Stimulated activated CD4-positive, alpha-beta T cell treated with anti-CD3 and anti-CD28 coated beads, Interleukin-4, amount 100 ng/mL, for 4 hours (primary cell): ENCODE measurements at places on chromosomes 1 and 21.

- DNase-seq, result no peak
Observed at GRCh38 chr21:32958288-32959002, 67.3 kb upstream of the OLIG2 start.

GRCh38 chr1:227728892-227729143 lies 6.3 kb downstream of the JMJD4 start:
- DNase-seq, result no peak

DNA sequence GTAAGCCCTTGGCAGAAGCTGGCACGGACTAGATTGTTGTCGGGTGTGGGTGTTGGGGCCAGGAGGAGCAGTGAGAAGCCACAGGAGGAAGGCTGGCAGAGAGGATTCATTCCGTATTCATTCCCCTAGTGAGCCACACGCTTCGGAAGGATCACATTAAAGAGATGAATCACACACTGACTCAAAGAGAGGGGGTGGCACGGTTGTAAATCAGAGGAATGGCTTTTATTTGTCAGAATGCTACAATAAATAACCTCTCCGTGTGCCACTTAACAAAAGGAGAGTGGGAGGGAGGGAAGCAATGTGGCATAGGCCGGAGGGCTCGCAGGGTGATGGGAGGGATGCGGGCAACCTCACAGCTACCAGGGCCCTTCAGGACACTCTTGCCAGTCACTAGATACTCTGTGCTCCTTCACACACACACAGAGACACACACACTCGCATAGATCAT lies 135.5 kb downstream of the HIVEP3 start:
- DNase-seq, result peak; percentile 68

GRCh38 chr1:212098310-212098709 lies 62.8 kb downstream of the DTL start:
- DNase-seq, result no peak

GRCh38 chr1:228166170-228166936 lies 749 bp downstream of the IBA57 start:
- DNase-seq, result peak; percentile 49

- no peak for DNase-seq
Observed at GRCh38 chr1:83849191-83850061, 149.5 kb downstream of the TTLL7 start.

GRCh38 chr21:16538405-16538804 lies 808.6 kb downstream of the USP25 start:
- no peak for DNase-seq

DNA sequence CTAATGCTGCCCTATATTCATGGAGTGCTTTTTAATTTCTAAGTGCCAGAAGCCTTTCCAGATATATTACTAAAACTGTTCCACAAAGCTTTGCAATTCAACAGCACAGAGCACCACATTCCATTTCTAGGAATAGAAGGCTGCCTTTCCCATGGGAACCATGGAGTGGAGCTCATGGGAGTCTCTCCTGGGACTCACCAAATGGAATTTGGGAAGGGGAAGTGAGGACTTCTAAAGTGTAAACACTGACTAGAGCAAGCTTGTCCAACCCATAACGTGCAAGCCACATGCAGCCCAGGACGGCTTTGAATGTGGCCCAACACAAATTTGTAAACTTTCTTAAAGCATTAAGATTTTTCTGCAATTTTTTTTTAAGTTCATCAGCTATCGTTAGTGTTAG lies 190.4 kb upstream of the TNR start:
- DNase-seq, result no peak

GRCh38 chr1:47420547-47420946 lies 4.5 kb downstream of the FOXE3 start:
- DNase-seq, result no peak

DNA sequence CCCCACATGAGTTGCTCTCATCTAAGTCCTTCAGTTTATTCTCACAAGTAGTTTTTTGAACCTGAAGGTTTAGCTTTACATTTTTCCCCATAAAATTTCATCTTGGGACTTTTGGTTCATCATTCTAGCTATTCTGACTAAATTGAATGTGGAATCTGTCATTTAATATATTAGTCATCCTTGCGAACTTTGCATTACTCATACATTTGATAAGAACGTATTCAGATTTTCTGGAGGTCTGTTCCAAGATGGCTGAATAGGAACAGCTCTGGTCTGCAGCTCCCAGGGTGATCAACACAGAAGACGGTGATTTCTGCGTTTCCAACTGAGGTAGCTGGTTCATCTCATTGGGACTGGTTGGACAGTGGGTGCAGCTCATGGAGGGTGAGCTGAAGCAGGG lies 59.8 kb upstream of the CSF1 start:
- DNase-seq, result no peak

DNA sequence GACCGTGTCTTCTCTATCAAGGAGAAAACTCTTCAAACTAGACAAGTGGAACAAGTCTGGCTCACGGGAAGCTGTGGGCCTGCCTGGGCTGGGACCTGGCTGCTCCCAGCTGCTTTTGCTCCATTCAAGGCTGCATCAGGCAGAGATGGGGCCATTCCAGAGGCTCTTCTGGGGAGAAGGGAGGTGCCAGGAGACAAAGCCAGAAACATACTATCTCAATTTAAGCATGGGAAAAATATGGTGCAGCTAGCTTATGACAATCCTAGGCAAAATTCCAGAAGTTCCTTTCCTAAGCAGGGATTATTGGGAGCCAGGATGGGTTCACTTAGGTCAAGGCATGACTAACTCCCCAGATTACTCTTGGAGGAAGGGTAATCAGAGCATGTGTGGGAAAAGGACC lies 90.8 kb upstream of the SLC2A1 start:
- no peak for DNase-seq

DNA sequence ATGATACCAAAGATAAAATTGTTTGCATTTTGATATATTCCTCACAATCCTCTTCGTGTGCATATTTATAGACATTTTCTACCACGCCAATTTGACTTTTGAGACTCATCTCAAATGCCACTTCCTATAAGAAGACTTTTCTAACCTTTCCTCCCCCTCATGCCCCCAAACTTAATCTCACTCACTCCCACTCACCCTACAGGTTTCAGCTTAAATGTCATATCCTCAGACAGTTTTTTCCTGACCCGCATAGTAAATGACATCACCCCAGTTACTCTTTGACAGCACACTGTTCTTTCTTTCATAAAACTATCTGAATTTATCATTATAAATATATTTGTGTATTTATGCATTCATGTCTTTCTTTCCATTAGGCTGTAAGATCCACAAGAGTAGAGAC lies 29.6 kb upstream of the RGS8 start:
- DNase-seq, result peak; percentile 3

- no peak for DNase-seq
Observed at GRCh38 chr1:182990413-182991144, 32.6 kb upstream of the LAMC1 start.

DNA sequence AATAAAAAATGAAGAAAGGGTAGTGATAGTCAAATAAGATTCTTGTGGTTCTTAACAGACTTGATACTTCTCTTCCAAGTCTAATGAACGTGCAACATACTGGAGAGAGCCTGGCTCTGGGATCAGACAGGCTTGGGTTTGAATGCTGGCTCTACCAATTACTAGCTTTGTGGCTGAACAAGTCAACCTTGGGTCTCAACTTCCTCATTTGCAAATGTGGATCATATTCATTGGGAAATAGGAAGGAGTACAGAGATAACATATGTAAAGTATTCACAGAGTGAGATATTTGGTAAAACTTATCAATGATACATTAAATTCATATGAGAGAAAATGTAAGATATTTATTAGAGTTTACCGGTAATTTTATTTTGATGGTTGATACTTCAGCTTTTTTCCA lies 2.0 kb downstream of the EDEM3 start:
- no peak for DNase-seq

DNA sequence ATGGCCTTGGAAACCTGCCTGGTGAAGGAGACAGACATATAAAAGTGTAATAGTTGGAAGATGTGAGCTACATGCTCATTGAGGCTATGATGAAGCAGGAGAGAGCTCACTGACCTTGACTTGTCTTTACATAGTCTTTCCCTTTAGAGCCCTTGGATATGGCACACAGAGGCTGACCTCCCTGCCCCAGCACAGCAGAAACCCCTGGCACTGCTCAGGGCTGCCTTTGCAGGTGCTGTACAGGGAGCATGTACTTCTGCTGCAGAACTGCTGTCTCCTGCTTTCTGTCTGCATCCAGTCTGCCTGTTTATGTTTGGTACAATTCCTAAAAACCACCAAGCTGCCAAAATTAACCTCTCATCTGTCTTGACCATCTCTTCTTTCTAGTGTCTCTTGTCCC lies 80.5 kb downstream of the C1orf21 start:
- no peak for DNase-seq

GRCh38 chr1:245742896-245743295 lies 588.1 kb downstream of the KIF26B start:
- no peak for DNase-seq

DNA sequence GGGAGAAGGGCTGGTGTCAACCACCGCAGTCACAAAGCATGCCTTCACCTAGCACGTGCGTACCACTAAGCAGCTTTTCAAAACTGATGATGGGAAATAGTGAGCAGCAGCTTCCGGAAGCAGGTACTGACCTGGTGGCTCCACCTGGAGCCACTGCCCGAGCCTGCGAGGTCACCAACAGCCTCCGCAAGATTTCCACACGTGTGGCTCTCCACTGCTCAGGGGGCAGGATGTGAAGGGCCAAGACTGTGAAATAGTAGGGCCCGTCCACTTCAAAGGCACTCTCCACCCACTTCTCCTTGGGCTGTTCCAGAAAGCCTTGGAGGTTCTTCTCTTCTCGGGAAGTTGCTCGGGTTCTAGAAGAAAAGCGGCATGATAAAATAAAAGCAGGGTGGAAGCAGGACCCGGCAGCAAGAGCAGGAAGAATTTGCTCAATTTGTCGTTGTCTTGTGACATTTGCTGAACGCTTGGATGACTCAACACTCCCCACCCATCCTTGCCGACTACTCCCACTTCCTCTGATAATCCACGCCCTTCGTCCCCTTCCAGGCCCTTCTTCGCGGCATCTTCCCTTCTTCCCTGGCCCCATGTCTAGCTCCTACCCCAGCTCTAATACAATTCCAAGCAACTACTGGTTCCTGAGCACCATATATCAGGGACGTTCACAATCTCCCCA lies 124.9 kb upstream of the IFFO2 start:
- DNase-seq, result no peak

GRCh38 chr1:77038000-77038399 lies 170.7 kb downstream of the ST6GALNAC5 start:
- no peak for DNase-seq

- DNase-seq, result no peak
Observed at GRCh38 chr1:19661721-19662228, 2.9 kb upstream of the HTR6 start.

DNA sequence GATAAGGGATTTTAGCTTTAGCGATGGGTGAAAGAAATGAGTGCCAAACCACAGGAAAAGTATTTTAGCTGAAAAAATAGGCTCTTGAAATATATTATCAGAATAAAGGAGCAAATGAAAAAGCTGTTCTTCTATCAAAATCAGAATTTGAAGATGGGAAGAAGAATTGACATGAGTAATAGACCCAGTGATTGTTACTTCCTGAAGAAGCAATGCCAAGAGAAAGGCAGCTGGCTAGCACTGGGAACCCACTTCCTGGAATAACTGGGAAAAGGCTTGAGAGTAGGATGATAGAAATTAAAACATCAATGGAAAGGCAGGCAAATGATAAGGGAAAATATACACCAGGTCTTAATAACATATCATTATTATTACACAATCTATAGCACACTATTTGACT lies 29.9 kb upstream of the LYPLAL1 start:
- no peak for DNase-seq

DNA sequence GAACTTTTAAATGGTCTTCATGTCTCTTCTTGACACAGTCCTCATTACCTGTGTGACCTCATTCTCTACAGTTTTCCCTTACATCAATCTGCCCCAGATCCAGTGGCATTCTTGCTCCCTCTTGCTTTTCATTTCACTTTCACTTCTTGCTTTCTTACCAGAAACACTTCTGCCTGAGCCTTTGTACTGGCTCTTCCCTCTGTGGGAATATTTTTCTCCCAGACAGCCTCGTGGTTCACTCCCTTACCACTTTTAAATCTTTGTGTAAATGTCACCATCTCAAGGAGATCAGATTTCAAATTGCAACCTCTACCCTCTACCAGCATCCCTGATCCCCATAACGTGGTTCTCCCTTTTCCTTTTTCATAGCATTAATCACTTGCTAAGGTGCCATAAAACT lies 73.2 kb downstream of the DISC1 start:
- DNase-seq, result no peak

- no peak for DNase-seq
Observed at GRCh38 chr1:60727552-60727951, 354.8 kb upstream of the NFIA start.

GRCh38 chr21:36849461-36850105 lies 116.9 kb downstream of the HLCS start:
- no peak for DNase-seq

GRCh38 chr1:160628799-160629263 lies 18.0 kb downstream of the SLAMF1 start:
- no peak for DNase-seq

- DNase-seq, result no peak
Observed at GRCh38 chr1:111275079-111275478, 15.6 kb upstream of the CHIA start.

GRCh38 chr1:51000651-51001050 lies 30.6 kb downstream of the CDKN2C start:
- DNase-seq, result no peak

GRCh38 chr1:47582891-47583608 lies 145.2 kb downstream of the FOXD2 start:
- no peak for DNase-seq

GRCh38 chr1:9078752-9079500 lies 9.5 kb upstream of the SLC2A5 start:
- no peak for DNase-seq

DNA sequence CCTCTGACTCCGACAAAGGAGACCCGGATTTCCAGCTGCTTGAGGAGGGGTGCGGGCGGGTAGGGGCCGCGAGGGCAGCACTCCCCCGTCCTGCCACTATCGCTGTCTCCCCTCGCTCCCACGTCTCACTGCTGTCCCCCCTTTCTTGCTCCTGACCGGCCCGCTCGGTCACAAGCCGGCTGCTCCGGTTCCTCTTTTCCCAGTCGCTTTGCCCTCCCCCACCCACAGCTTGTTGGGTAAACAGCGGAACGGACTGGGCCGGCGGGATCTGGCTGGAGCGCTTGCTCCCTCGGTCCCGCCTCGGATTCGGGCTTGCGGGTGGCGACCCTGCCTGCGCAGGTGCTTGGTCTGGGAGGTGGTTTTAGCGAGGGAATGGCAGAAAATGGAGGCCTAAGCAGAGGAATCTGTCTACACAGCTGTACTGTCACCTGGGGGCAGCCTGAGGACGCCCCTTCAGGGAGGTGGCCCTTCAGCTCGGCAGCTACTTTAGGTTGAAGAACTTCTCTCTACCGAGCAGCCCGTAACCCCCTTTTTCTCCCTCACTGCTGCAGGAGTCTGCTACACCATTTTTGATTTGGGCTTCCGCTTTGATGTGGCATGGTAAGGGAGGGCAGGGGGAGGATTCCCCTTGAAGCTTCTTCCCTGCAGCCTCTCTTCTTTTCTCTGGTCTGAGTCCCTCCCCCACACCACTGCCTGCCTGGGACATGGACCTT lies 645 bp downstream of the ATP6V0B start:
- DNase-seq, result no peak

DNA sequence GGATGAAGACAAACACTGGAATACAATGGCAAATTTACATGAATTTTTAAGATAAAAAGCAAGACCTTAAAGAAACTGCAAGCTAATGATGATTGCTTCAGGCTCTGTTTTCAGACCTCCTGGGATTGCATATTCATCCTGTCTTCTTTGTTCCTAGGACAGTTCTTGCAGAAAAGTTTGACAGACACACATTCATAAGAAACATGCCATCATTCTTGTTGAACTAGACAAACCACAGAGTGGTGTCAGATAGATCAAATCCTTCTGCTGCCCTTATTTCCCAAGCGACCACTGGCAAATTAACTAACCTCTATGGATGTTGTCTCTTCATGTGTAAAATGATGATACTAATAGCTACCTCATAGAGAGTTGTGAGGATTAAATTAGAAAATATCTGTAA lies 181.3 kb downstream of the KCTD3 start:
- no peak for DNase-seq
